ENCODE measurements at places on chromosomes 2 and 18. TPM values are rescaled to one million over a fixed set of nuclear protein-coding genes. Genes with fewer than 3 reads are reported as not detected.

G6PC2 gene
- not detected for total RNA-seq

STON1 gene
- 0.74 TPM for total RNA-seq

TMEM131 gene
- total RNA-seq: 27.4 TPM

COL4A3 gene
- total RNA-seq: not detected

ABCG5 gene
- not detected for total RNA-seq

SLC40A1 gene
- 1.5 TPM for total RNA-seq

DNA sequence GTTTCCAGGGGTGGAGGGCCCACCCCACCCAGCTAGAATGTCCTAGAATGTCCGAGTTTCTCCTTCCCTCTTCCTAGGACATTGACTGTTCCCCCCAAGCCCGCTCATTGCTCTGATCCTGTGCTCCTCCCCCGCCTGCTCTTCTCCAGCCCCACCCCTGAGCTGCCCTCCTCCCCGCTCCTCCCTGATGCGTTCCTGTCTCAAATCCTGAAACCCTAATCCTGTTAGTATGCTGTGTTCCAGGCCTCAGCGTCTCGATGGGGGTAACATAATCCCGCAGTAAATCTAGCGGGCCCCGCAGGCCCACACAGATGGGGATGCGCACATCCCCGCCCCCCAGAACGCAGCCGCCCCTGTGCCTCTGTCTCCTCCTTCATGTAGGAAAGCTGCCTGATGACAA is 51.3 kb downstream of the NRP2 start:
- no peak overlapping the region for H3K4me3 ChIP-seq
- no peak for DNase-seq
- no peaks in the 10 kb centered on the region for H3K36me3 ChIP-seq
- H3K4me1 ChIP-seq: no peaks in the 10 kb centered on the region

DNA sequence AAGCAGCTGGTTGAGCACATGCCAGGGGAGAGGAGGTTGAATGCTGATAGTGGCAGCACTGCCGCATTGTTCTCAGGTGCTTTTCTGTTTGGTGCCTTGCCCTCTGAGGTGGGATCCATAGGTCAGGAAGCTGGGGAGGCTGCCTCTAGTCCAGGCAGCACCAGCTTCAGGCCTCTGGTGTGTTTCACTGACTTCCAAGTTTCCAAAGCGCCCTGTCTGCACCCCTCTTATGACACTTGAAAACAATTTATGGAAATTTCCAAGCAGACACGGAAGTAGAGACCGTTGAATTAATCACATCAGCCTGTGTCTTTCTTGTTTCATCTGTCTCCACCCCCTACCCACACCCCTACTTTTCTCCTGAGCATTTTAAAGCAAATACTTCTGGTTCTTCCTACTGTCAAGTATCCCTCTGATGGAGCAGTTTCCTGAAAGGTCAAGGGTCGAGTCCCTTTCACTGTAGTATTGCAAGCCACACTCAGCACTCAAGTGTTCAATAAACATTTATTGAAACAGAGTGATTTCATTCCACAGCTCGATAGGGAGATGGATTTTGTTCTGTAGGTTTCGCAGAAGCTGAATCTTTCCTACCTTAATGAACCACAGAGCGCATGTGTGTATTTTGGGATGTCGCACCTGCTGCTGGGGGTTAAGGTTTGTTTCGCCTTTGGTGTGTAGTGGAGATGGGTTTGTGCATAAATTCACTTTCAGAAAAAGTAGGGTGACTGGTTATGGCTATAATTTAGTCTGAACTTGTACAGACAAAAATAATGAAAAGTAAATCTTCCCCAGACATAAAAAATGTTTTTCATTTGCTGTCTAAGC is 21.4 kb downstream of the DGKD start:
- H3K27me3 ChIP-seq: no peaks in the 10 kb centered on the region
- no peak for DNase-seq

DNA sequence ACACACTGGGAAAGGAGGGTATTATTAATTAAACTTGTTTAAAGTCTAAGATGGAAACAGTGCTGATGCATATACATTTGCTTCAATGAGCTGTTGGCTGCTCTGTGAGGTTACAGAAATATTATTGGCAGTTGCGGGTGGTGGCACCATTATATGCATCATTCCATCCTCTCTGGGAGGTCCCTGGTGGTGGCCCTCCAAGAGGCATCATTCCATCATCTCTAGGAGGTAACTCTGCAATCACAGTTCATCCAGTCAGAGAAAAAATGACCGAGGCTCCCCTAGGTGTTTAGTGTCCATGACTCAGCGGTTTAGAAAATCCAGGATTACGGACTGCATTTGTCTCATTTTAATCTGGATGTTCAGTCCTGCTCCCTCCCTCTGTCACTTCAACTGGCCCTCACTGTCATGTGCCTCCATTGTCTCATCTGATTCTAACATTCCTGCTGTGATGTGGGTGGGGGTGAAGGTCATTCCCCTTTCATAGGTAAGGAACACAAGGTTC is 15.4 kb downstream of the AFF3 start:
- H3K4me1 ChIP-seq: peaks cover 7% of the 10 kb centered on the region
- no peak overlapping the region for H3K27ac ChIP-seq
- DNase-seq: no peak
- no peaks in the 10 kb centered on the region for H3K27me3 ChIP-seq
- H3K36me3 ChIP-seq: peaks cover 6% of the 10 kb centered on the region

DNA sequence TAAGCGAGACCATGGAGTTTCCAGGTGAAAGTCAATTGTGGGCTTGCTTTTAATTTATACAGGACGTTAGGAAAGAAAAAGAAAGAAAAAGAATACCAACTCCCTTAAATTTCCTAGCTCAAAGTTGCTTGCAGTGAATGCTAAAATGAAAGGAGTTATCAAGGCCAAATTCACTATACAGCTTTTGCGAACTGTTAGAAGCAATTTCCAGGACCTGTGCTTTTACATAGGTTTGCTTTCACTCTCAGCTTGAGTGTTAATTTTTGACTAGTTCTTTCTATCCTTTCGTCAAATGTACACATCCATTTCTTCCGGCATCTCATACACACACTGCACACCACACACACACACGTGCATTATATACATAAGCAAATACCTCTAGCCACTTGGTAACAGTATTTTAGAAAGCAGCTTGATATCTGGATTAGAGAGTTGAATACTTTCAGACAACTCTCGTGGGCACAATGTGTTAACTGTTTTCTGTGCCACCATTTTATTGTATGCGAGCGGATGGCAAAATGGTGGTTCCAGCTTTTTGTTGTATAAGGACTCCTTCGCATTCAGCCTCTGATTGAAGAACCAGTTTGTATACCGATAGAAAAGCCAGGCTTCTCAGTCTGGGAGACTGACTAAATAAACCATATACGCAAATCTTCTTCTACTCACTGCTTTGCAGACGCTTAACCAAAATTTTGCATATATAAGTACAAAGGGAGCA is 381.8 kb downstream of the MTX2 start:
- no peaks in the 10 kb centered on the region for H3K36me3 ChIP-seq
- H3K4me1 ChIP-seq: peaks cover 16% of the 10 kb centered on the region
- H3K4me3 ChIP-seq: no peak overlapping the region
- H3K27ac ChIP-seq: no peak overlapping the region
- H3K27me3 ChIP-seq: peaks cover 29% of the 10 kb centered on the region
- DNase-seq: no peak

DNA sequence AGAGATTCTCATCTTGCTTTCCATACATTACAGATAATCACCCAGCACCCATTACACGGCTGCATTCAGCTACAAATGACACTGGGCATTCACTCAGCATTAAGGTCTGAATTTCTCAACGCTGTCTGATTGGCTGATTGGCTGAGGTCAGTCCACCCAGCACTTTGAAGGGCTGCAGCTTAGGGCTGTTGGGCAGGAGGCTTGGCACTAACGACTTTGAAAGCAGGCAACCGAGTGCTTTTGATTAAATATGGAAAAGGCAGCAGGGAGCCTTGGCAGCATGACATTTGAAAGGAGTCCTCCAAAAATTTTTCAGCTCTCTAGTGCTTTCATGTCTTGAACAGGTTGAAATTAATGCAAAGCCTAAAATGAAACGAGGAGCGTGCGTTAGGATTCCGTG is 253.0 kb downstream of the DCDC2C start:
- H3K4me1 ChIP-seq: no peaks in the 10 kb centered on the region
- H3K27me3 ChIP-seq: no peaks in the 10 kb centered on the region
- H3K36me3 ChIP-seq: no peaks in the 10 kb centered on the region
- no peak overlapping the region for H3K27ac ChIP-seq

GRCh38 chr2:171847627-171848026 is 46.4 kb downstream of the SLC25A12 start:
- no peaks in the 10 kb centered on the region for H3K4me1 ChIP-seq
- H3K36me3 ChIP-seq: peaks cover 10% of the 10 kb centered on the region
- no peaks in the 10 kb centered on the region for H3K27me3 ChIP-seq
- H3K4me3 ChIP-seq: no peak overlapping the region
- H3K27ac ChIP-seq: no peak overlapping the region

DNA sequence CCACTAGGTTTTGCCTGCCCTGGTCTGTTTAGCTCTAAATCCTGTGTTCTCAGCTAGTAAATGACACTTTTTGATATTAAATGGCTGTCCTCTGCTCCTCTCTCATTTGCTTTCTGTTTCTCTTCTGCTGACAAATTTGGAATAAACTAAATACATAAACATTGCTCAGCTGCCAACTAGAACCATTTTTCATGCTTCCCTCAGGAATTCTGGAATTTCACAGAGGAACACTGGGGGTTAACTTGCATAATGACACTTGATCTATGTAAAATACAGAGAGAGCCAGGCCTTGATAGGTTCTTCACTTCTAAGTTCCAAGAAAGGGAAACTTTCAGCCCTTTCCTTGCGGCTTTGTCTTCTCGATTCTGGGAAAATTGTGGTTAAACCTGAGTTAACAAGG is 450.6 kb upstream of the ST6GAL2 start:
- no peak overlapping the region for H3K4me3 ChIP-seq
- no peaks in the 10 kb centered on the region for H3K4me1 ChIP-seq
- no peak overlapping the region for H3K27ac ChIP-seq
- DNase-seq: no peak
- no peaks in the 10 kb centered on the region for H3K27me3 ChIP-seq

- no peak for DNase-seq
- peaks cover 3% of the 10 kb centered on the region for H3K27me3 ChIP-seq
- no peak overlapping the region for H3K27ac ChIP-seq
- no peak overlapping the region for H3K4me3 ChIP-seq
- no peaks in the 10 kb centered on the region for H3K36me3 ChIP-seq
These were observed 787.9 kb upstream of the FANCL start for GRCh38 chr2:59029058-59029457.

DNA sequence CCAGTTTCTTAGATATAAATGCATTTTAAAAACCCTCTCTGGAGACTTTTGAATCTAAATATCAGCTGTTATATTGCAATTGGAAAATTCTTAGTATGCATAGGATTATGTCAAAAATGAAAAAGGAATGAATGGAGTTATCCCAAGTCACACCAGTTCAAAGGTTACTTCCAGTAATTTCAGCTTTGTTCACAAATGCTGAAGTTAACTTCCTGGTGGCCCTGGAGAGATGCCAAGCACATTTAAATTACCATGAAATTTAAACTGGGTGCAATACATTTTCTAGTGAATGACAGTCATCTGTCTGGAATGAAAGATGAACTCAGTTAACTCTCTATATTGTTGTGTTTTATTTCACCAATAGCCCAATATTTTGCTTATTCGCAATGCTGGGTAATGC is 753.9 kb downstream of the SUCLG1 start:
- DNase-seq: no peak
- H3K4me3 ChIP-seq: no peak overlapping the region
- no peaks in the 10 kb centered on the region for H3K27me3 ChIP-seq
- no peaks in the 10 kb centered on the region for H3K4me1 ChIP-seq
- no peaks in the 10 kb centered on the region for H3K36me3 ChIP-seq
